ENCODE measurements at places on chromosomes 16 and 17. TPM values are rescaled to one million over a fixed set of nuclear protein-coding genes. Genes with fewer than 3 reads are reported as not detected.

Gene CIBAR2
- total RNA-seq, result not detected

- no peak for DNase-seq
These were observed 83.8 kb upstream of the GRIN2A start for GRCh38 chr16:10265770-10266615.

- DNase-seq, result no peak
These were observed 1.3 kb downstream of the SERPINF1 start for GRCh38 chr17:1762901-1763898.

DNA sequence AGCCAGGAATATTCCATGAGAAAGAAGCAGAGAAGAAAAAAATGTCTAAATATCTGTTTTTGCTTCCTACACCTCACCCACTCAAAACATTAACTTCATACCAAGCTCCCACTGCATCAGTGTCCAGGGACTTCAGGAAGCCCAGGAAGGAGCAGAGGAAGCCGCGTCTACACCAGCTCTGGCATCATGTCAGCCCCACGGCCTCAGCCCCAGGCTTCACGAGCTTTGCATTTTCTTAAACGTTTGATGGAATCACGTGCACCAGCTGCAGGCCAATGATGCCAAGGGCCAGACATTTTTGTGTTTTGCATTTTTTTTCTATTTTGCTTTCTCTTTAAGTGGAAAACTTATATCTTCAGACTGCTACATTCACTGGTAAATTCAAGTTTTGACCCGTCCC, 48.6 kb downstream of the CDRT4 start:
- no peak for DNase-seq

DNA sequence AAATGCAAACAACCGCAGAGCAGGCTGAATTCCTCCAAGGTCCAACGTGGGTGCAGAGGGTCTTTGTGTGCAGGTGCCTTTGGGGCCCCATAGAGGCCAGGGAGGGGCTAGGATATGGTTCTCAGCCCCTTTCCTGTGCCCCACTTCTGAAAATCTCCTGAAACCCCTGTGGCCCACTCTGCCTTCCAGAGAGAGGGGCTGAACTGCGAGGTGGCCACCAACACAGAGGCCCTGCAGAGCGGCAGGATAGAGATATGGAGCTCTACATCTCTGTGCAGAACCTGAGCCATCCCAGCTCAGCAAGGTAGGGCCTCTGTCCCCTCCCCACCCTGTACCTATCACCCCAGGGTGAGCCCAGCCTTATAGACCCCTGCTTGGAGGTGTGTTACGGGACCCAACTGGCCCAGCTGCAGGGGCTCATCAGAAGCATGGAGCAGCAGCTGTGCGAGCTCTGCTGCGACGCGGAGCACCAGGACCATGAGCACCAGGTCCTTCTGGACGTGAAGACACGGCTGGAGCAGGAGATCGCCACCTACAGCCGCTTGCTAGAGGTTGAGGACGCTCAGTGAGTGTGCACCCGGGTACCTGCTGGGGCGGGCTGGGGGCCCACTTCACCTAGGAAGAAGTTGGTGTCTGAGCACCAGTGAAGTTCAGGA, 5.5 kb downstream of the USP6 start:
- DNase-seq, result no peak

- DNase-seq, result no peak
These were observed 37.7 kb upstream of the TOX3 start for GRCh38 chr16:52584354-52585320.

Data from dermis microvascular lymphatic vessel endothelial cell (primary cell).